GM06990 (cell line): ENCODE measurements at places on chromosomes 5 and 9.

- no peak for DNase-seq
Observed at GRCh38 chr9:69809304-69809863, 11.2 kb upstream of the CFAP95 start.

GRCh38 chr9:10235376-10235775, 377.4 kb downstream of the PTPRD start:
- no peak for DNase-seq

- DNase-seq, result no peak
Observed at GRCh38 chr5:73121119-73121463, 716 bp downstream of the TMEM171 start.

- DNase-seq, result no peak
Observed at GRCh38 chr9:137041124-137041523, 4.9 kb downstream of the NPDC1 start.

DNA sequence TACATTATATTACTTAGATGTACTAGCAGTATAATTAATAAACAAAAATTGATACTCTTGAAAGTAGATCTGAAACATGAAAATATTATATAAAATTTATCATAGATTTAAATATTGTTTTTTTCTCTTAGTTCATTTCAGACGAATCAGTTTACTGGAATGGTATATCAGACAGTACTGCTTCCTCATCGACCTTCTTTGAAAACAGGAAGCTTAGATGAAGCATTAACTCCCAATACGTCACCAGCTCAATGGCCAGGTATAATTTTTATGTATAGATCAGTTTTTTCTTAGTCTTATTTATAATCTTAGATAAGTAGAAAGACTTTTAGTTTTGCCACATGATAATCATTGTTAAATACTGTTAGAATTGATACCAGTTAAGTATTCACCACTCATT, 106.3 kb downstream of the DMXL1 start:
- DNase-seq, result no peak
